CD14-positive monocyte (primary cell): ENCODE measurements at places on chromosomes 2 and 18.

DNA sequence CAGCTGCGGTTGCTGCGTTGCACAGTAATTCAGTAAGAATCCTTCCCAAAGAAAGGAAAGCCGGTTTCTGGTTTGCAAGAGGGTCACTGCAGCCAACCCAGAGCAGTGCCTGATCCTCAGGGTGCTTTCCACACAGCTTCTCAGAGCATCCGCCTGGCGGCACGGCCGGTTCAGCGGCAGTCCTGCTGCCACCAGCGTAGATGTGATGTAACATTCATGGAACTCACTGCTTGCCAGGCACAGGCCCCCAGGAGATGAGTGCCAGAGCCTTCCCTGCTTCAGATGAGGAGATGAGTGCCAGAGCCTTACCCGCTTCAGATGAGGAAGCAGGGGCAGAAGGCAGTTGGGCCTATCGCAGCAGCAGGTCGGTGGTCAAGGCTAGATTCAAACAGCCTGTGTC is 230.2 kb downstream of the GBX2 start:
- no peak for DNase-seq

DNA sequence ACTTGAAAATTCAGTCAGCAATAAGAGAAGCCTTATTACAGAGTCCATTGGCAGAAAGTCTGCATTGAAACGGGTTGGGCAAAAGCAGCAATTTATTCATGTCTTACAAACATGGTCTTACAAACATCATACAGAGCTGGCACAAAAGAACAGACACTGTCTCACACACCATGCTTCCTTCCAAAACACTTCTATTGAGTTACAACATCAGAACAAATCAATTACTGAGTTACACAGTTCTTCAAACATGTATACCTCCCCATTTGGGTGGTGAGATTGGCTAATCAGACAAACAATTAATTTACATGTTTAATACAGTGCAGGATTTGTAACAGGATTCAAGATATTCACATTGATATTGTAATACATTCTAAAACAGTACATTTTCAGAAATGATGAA is 9.5 kb downstream of the SYT4 start:
- no peak for DNase-seq

- DNase-seq, result no peak
These were observed 365.9 kb upstream of the MEX3C start for GRCh38 chr18:51563396-51563795.

- DNase-seq, result peak; percentile 12
These were observed 52.2 kb downstream of the NRP2 start for GRCh38 chr2:205734436-205735037.

- no peak for DNase-seq
These were observed 53.7 kb downstream of the THUMPD2 start for GRCh38 chr2:39725401-39725800.

DNA sequence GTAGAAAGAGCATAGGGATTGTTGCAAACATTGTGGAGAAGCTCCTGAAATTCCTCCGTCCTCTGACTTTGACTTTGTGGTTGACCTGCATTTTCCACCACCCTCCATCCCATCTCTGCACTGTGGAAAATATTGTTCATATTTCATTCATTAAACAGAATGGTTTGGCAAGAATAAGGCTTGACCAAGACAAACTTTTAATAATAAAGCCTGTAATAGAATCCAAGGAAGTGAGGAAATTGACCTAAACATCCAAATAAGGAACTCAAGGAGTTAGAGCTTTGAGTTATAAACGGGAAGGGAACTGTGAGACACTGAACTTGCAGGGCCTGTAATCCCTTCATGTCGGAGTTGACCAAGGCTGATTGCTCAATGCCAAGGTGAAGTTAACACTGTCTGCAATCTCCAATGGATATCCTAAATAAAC is 115.2 kb downstream of the GFPT1 start:
- DNase-seq, result peak; percentile 49

DNA sequence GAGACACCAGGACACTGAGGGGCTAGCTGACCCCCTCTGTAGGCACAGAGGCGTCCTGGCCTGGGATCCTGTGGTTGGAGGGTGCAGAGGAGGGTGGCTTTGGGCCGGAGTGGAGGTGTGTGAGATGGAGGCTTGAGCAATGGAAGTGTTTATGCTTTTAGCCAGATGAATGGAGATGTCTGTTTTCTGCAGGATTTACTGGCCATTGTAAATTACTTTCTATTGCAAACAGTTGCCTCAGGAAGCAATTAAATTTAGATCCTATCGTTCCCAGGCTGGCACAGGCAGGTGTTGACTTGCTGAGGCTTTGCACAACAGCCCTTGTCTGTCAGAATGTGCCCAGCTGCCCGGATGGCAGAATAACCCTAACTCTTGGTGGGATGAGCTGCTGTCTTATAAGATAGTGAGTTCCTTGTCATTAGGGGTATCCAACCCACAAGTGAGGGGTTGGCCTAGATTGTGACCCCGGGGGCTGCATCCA is 1.8 kb upstream of the ARID5A start:
- no peak for DNase-seq

DNA sequence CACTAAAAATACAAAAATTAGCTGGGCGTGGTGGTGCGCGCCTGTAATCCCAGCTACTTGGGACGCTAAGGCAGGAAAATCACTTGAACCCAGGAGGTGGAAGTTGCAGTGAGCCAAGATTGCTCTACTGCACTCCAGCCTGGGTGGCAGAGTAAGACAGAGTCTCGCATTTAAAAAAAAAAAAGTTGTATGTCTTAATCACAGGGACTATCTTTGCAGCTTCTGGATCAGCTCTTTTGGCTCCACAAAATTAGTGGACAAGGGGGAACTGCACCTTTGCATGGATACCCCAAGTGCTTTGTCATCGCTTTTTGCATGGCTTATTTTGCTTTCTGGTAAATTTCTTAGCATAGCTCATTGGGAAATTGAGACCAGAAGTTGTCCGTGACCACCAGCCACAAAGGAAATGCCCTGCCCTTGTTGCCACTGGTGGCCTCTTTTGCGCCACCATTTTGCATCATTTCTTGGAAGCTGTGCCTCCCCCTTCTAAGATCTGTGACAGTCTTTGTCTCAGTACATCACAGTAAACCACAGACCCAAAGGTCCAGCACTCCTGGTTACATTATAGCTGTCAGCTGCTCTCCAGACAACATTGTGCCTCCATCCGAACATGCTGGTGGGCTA is 43.9 kb upstream of the PCBP1 start:
- peak; percentile 88 for DNase-seq

DNA sequence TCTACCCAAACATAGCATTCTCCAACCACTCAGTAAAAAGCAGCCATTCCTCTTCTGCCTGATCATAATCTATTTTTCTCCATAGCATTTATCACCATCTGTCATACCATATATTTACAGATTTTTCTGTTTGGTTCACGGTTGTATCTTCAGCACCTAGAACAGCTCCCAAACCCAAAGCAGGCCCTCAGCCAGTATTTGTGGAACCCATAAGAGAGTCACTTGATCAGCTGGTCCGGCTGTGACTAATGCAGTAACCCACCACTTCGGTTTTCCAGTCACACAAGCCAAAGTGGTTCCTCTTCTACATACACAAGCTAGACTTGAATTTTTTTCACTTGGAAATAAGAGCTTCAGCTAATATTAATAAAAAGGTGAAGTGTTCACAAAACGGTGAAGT is 511.6 kb upstream of the CELF4 start:
- DNase-seq, result no peak

DNA sequence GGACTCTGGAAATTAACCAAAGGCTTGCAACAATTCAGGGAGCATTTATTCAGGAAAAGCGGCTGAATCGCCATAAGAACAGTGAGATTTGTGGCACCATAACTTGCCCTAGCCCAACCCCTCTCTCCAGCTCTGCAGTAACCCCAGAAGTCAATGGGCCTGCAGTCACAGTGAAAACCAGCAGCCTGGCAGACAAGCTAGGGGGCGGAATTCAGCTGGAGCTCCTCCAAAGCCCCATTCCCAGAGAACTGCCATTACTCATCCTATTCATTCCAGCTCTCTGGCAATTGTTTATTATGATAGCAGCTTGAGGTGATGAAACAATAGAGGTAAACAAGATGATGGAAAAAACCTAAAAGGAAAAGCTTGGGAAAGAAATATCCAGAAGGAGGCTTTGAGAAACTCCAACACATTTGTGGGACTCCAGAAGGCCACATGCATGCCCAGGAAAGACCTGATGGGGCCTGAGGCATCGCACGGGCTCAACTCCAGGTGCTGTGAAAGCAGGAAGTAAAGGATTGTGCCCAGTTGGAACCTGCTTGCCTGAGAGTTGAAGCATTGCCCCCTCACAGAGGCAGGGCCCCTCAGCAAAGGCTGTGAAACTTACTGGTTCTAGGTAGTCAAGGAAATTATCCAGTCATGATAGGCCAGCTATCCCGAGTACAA is 126.7 kb downstream of the TWIST2 start:
- DNase-seq, result no peak

GRCh38 chr2:73838889-73839534 is 10.3 kb downstream of the STAMBP start:
- no peak for DNase-seq
